ENCODE measurements at places on chromosomes 4 and X.

DNA sequence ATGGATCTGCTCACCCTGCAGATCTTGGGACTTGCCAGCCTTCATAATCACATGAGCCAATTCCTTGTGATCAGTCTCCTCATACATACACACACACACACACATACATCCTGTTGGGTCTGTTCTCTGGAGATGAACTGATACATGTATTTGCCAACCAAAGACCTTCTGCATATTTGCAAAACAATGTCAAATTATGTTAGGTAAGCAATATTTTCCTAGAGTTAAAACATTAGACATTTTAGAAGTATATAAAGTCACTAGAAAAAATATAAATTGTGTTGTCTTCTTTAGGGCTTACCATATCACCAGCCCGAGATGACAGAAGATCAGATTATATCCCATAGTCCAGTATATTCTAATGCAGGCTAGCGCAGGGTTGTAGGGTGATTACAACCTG, 156.0 kb downstream of the DCHS2 start:
- no peak for DNase-seq

- DNase-seq: no peak
Observed at GRCh38 chr4:145805490-145805889, 125.5 kb downstream of the C4orf51 start.

GRCh38 chrX:15856222-15856587, 1.6 kb upstream of the AP1S2 start:
- DNase-seq: no peak

- DNase-seq: no peak
Observed at GRCh38 chrX:11205796-11206195, 87.4 kb upstream of the AMELX start.

DNA sequence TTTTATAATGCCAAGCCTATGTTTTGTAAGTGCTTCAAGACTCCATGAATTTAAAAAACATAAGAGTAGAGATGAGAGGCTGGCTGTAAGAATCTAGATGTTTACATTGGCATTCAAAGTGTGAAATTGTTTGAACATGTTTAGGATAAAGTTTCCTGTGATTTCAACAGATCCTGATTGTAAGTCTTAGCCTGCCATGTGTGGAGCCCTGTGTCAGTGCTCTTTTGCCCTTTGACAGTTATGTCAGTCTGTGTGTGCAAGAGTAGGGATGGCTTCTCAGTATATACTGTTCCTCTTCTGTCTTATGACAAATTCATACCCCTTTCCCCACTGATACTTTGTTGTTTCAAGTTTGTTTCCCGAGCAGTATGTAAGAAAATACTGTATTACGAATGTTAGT, 68.2 kb downstream of the USP9X start:
- DNase-seq: no peak

- no peak for DNase-seq
Observed at GRCh38 chr4:139564502-139564901, 8.5 kb upstream of the SETD7 start.

DNA sequence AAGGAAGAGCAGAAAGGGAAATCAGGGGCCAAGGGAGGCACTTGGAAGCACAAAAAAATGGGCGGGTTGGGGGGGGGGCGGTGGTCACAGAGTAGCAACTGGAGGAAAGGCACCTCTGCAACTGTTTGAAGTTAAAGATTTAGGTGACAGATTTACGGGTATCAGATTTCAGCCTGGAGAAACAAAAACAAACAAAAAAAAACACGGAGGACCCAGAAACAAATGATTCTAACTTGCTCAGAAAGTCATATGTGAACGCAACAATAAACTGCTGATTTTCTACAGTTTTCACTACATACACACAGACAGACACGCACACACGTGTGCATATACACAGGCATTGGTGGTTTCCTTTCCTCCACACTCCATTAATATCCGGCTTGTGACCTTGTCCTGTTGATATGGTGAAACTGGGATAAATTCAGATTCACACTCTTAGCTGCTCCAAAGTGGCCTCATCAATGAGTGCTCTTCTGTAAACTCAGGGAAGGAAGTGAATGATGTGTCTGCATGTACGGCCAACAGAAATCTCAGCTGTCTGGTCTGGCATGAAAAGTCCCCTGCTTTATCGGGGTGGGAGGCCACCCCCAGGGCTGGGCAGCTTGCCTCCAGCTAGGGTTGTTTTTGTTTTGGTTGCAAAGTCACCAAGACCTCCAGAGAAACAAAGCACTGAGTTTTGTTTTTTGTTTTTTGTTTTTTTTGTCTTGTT, 54.3 kb downstream of the CHST7 start:
- DNase-seq: no peak

- DNase-seq: no peak
Observed at GRCh38 chr4:65407483-65407882, 262.8 kb downstream of the EPHA5 start.

- no peak for DNase-seq
Observed at GRCh38 chrX:145856181-145856580, 38.6 kb downstream of the SLITRK2 start.

GRCh38 chr4:153023692-153024394, 87.7 kb downstream of the FHDC1 start:
- no peak for DNase-seq

DNA sequence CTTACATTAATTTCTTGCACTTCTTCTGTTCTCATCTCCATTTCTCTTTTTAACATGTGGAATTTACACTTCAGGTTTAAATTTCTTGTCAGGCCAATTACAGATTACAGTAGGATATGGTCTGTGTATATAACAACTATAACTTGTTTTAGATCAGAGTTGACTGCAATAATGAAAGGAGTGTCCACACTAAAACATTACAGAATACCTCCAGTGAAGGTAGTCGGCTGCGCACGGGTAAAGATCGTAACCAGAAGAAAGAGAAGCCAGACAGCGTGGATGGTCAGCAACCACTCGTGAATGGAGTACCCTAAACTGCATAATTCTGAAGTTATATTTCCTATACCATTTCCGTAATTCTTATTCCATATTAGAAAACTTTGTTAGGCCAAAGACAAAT, 32.6 kb upstream of the FMR1NB start:
- DNase-seq: no peak

GRCh38 chr4:7077371-7077770, 9.5 kb upstream of the GRPEL1 start:
- no peak for DNase-seq

DNA sequence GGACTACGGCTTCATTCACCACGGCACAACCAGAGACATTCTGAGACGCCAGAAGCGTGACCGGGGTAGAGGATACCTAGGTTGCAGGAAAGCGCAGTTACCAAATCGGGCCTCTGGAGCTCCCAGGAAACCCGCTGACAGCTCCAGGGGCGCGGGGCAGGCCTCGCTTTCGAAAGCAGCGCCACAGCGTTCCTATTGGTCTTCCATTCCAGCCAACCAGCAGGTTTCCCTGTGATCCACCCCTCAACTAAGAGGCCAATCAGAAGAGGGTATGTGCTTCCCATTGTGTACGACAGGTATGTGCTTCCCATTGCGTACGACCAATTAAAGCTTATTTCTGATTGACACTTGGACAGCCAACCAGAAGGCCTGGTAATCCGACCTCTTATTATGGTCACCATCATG, 14.9 kb downstream of the SNX12 start:
- DNase-seq: no peak

- DNase-seq: no peak
Observed at GRCh38 chrX:40077906-40078305, 19.9 kb downstream of the BCOR start.

DNA sequence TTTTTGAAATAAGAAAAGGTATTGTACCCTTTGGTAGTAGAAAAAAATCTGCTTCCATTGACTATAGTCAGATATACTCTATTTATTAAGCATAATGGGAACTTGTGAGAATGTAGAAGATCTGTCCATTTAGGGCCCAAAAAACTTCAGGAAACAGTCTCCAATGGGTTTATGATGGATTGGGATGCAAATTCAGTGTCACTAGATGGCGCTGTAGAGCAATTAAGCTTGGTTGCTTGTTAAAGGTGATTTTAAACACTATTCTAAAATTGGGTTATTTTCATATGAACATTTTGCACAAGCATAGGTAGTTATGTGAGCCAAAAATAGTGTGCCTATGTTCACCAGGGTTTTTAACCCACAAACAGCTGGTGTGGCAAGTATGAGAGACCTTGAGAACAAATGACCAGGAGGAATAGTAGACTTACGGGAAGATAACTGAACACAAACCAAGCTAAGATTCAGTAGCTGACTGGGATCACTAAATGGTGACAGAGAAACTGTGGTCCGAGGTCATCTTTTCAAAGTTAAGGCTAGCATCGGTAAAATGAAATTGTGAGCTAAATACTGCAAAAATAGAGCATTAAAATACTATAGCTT, 80.3 kb upstream of the LSM6 start:
- DNase-seq: no peak

GRCh38 chr4:166846939-166847338, 387.4 kb downstream of the SPOCK3 start:
- no peak for DNase-seq

GRCh38 chr4:105556206-105556605, 3.8 kb downstream of the ARHGEF38 start:
- no peak for DNase-seq

DNA sequence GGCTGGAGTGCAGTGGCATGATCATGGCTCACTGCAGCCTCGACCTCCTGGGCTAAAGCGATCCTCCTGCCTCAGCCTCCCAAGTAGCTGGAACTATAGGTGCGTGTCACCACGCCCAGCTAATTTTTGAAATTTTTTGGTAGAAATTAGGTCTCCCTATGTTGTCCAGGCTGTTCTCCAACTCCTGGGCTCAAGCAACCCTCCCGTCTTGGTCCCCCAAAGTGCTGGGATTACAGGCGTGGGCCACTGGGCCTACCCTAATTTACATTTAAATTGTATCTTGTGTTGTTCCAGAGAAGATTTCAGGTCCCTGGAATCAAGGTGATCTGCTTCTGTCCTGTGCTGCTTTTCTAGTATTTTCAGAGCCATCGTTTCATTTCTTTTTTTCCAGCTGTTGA, 1.2 kb upstream of the LRPAP1 start:
- no peak for DNase-seq

- no peak for DNase-seq
Observed at GRCh38 chr4:174882317-174882992, 35.7 kb upstream of the ADAM29 start.

DNA sequence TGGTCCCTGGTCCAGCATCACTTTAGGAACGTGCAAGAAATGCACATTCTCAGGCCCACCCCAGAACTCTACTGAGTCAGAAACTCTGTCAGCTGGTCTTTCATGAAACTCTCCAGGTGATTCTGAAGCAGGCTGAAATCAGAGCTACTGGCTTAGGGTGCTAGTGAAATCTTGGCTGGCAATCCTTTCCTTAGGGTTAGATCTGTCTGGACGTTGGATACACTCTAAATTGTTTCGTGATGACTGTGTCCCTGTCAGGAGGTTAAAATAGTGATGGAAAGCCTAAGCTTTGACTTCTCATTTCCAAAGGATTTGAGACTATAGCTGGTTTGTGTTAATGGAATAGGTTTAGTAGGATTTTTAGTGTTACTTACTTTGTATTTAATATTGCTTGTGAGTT, 99.1 kb downstream of the ARHGAP10 start:
- DNase-seq: no peak

DNA sequence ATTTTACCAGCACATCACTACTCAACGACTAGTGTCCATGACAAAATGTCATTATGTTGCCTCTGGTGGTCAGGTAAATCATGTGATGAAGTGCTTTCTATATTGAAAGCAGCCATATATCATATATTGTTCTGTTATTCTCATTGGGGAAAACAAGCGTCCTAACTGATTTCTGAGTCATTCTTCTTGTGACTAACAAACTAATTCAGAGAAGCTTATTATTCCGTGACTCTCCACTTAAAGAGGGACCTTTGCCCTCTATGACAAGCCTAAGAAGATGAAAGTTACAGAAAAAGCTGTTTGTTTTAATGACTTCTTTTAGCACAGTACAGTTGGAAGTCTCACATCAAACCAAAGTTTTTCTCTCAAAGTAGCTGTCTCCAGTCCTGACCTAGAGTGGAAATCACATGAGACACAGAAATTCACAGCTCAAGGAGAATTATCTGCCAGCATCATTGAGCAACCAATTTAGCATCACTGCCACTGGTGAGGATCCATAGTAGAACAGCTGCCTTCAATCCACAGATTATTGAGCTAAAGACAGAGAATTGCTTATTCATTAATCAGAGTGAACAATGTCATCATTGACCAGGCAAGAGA, 36.4 kb downstream of the ASB9 start:
- no peak for DNase-seq

GRCh38 chr4:76582074-76582816, 147.2 kb downstream of the SHROOM3 start:
- DNase-seq: no peak

DNA sequence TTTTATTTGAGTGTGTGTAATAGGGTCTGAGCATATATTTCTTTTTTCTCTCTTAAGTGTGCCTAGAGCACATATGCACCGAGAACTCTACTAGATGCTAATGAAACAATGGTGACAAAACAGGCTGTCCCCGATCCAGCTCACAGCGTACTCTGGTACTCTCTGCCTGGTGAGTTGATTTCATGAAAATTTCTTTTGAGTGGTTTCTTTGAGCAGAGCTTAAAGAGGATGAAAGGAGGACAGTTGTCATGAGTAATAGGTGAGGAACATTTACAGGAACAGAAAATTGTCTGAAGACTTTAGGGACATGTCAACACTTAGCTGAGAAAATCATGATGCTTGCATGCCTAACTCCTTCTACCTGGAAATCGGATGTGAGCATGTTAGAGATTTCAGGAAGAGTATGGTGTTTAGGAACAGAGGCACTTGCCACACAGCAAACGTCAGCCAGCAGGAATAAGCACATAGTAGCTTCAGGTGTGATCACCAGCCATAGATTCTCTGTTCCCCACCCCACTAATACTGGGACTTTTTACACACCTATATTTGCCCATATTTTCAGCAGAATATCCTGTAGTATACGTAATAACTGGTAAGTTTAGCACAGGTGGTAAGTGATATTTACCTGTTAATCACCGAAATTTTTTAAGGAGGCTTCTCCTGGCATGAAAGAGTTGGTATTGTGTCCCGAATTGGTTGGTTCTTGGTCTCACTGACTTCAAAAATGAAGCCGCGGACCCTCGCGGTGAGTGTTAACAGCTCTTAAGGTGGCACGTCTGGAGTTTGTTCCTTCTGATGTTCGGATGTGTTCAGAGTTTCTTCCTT, 111.1 kb downstream of the ZNF330 start:
- DNase-seq: no peak

GRCh38 chr4:176957353-176958118, 164.8 kb upstream of the VEGFC start:
- no peak for DNase-seq

DNA sequence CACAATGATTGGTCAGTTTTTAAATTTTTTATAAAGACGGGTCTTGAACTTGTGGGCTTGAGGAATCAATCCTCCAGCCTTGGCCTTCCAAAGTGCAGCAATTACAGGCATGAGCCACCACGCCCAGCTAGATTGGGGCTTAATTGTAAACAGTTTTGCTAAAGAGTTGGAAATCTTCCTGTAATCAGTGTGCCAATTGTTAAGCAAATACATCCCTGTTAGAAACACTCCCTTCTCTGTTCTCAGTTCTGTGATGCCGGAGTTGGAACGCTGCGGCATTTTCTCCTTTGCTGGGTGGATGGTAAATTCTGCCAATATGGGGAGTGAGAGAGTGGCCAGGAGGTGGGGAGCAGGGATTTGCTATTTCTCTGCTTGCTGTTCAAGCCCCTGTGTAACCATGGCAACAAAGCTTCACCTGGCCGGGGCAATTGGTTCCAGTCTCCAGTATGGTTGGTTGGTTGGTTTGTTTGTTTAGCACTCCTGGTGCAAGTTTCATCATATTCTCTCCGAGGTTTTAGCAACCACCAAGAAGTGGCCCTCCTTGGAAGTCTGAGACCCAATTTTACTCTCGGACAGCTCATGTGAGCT, 3.0 kb upstream of the SPATA4 start:
- no peak for DNase-seq
